ENCODE measurements at places on chromosomes 4 and X. TPM values are rescaled to one million over a fixed set of nuclear protein-coding genes. Genes with fewer than 3 reads are reported as not detected.

Gene COL4A5
- not detected for total RNA-seq

Gene DCLK2
- not detected for total RNA-seq

Gene SSX4B
- not detected for total RNA-seq

Gene FATE1
- total RNA-seq = not detected

Gene ZNF157
- total RNA-seq = 0.96 TPM

Gene CRMP1
- not detected for total RNA-seq

Gene MAGED4B
- total RNA-seq = 1.0 TPM

Gene DDX53
- total RNA-seq = not detected

Gene TADA2B
- 13.7 TPM for total RNA-seq

Gene ITM2A
- 94.5 TPM for total RNA-seq

Gene AIFM1
- total RNA-seq = 56.1 TPM

Gene STPG2
- not detected for total RNA-seq

Gene ELOVL6
- 11.8 TPM for total RNA-seq

Gene RTL5
- 0.42 TPM for total RNA-seq

All from activated CD8-positive, alpha-beta memory T cell treated with anti-CD3 and anti-CD28 coated beads for 36 hours (primary cell).